NAMALWA (cell line): ENCODE measurements at places on chromosomes 1 and 21.

GRCh38 chr1:177811429-177811828 is 158.4 kb downstream of the SEC16B start:
- no peak for DNase-seq

DNA sequence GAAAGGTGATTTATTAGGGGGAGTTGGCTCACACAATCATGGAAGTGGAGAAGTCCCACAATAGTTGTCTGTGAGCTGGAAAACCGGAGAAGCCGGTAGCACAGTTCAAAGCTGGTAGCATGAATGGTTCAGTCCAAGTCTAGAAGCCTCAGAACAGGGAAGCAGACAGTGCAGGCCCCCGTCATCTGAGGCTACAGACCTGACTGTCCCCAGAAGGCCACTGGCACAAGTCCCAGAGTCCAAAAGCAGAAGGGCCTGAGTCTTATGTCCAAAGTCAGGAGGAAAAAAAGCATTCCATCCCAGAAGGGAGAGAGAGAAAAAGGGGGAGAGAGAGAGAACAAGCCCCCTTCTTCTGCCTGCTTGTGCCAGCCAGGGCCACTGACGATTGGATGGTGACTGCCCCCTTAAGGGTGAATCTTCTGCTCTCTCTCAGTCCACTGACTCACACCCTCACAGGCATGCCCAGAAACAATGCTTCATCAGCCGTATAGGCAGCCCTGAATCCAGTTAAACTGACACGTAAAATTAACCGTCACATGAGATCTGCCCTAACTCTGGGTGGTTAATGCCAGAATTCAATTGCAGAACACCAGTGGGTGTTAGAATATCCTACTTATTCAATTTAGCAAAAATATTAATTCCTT is 49.3 kb upstream of the POU2F1 start:
- no peak for DNase-seq

GRCh38 chr1:78250201-78250600 is 204.4 kb downstream of the GIPC2 start:
- no peak for DNase-seq

GRCh38 chr1:224458996-224459395 is 24.4 kb upstream of the WDR26 start:
- DNase-seq: no peak

DNA sequence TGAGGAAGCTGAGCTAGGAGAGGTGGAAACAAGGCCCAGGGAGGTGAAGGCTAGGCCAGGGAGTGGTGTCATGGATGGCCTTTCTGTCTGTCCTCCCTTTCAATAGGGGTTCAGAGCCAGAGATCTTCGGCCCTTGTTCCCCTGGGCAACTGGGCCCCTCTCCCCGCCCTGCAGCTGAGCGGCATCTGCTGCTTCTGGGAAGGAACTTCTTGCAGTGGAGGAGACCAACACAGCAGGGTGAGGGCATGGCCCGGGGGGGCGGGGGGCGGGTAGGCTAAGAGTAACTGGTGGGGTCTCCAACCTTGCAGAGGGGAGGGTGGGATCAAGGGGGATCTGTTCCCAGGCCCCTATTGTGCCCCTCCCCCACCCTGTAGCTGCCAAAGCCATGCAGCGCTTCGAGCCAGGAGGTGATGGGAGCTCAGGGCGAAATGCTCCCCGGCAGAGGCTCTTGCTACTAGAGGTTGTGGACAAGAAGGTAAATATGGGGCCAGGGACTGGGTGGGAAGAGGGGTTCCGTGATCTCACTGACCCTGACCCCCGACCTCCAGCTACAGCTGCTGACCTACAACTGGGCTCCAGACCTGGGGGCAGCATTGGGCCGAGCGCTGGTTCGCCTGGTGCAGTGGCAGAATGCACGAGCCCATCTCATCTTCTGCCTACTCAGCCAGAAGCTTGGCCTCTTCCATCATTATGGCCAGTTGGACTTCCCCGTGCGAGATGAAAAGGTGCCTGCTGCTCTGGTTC is 11.7 kb downstream of the HYI start:
- no peak for DNase-seq

DNA sequence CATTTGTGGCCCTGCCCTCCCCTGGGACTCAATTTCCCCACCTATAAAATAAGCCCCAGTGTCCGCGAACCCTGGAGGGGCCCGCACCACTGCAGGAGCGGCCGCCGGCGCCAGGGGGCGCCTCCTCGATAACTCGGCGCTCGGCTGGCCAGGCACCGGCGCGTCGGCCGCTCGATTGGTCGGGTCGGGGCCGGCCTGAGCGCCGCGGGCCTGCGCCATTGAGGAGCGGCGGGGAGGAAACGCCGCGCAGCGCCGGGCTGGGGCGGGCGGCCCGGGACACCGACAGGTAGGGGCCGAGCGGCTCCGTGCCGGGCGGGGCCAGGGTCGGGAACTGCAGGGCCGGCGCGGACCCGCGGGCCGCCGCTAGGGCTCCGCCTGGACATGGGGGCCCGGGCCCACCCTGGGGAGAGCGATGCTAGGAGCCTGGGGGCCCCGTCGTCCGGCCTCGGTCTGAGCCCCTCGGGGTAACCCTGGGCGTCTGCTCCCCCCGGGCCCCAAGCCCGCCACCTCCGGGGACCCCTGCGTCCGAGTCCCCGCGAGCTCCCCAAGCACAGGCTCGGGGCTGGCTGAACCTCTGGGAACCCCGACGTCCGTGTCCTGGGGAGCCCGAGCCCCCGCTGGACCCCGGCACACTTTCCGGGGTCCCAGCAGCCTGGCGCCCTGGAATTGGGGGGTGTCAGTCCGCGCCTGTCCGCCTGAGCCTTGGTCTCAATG is at the start of gene VPS13D:
Gene VPS13D (plus strand): TSS at position 196 of the 714 bp plus-strand sequence. CDS start 4,237 bp downstream, outside the sequence.
- DNase-seq: peak; percentile 92

DNA sequence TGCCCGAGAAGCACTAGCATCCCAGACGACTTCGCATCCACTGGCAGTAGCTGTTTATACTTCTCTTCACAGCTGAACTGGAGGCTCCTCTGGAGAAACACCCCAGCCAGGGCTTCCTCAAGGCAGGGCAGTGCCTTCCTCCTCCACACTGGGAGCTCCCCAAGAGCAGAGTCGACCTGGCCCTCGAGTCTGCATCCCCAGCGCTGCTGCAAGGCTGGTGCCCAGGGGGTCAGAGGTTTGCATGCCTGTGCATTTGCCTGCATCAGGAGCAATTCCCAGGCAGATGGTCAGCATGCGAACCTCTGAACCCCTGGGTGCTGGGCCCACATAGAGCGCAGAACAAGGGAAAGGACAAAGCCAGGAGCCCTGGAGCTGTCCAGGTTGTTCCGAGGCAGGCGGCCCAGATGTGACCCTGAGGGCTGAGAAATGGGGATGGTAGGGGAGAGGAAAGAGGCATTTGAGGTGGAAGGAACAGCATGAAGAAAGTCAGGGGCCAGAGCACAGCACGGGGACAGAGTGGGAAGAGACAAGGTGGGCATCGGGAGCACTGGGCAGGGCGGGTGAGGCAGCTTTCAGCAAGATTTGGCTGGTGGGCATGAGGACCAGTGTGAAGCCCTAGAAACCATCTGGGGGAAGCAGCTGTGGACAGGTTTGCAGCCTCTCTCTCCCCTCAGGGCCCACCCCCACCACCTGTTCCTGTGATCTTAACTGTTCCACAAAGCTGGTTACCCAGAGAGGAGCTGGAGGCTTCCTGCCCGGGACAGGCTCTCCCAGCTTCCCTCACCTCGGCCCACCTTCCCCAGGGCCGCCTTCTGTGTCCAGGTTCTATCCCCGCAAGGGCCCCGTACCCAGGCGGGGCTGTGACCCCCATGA is 6.4 kb upstream of the S100A8 start:
- no peak for DNase-seq

DNA sequence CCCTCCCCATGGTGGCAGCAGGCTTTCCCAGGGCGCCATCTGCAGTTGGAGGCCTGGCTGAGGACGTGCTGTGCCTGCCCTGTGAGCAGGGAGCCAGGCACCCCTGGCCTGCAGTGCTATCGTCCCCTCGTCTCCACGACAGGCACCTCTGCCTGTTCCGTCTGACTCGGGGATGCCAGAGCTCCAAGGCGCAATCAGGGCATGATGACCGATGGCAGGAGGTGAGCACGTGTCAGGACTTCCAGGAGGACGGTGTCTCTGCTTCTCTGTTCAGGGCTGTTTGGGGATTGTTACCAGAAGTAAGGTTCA is 125.2 kb downstream of the PCBP3 start:
- DNase-seq: peak; percentile 3

DNA sequence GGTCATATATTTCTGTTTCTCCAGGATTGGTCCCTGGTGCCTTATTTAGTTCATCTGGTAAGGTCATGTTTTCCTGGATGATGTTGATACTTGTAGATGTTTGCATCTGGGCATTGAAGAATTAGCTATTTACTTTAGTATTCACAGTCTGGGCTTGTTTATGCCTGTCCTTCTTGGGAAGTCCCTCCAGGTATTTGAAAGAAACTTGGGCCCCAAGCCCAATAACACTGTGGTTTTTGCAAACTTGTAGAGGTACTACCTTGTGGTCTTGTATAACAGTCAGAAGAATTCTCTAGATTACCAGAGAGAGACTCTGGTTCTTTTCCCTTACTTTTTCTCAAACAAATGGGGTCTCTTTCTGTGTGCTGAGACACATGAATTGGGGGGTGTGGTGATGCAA is 251.4 kb upstream of the B3GALT2 start:
- no peak for DNase-seq

- no peak for DNase-seq
Observed at GRCh38 chr1:63545780-63546179, 22.5 kb downstream of the EFCAB7 start.

DNA sequence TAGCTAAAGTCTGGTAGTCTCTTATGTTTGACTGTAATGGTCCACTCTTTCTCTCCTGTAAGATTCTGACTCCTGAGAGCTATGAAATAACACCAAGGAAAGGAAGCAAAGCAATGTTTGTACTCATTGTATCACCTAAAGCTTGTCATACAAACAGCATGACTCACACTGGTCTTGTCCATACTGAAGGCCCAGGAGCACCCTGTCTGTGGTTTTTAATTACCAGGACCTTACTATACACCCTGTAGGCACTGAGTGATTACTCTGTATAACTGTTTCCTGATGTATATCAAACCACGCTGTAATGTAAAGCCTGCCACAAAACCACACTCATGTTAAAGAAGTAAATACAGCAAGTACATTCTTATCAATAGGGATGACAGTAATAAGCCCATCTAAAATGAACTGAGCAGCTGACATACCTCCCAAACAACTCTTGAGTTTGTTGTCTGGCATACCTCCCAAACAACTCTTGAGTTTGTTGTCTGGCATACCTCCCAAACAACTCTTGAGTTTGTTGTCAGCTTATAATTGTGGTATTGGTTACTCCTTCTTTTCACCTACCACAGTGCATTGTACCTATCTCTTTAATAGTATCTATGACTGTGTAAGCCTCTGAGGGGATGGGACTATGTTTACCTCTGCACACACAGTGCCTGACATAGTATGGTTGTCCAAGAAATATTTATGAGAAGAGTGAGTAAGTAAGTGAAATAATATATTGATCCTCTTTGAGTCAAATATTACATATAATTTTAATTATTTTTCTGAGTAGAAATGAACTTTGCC is 11.6 kb upstream of the TNFSF18 start:
- DNase-seq: no peak

DNA sequence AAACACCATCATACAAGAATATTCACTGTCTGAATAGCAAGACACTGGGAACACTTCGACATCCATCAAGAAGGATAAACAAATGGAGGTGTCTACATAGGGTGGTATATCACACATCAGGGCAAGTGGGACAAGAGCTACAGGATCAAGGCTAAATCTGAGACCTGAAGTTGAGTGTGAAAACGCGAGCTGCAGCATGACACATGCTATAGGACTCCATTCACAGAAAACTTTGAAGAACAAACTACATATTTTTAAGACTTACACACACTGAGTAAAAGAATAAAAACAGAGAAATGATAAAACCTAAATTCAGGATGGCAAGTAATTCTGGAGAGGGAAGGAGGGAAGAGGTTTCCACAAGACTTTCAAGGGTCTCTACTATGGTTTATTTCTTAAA is 2.1 kb downstream of the TTC39A start:
- DNase-seq: no peak

GRCh38 chr1:36080236-36080635 is 3.7 kb upstream of the TEKT2 start:
- DNase-seq: no peak

DNA sequence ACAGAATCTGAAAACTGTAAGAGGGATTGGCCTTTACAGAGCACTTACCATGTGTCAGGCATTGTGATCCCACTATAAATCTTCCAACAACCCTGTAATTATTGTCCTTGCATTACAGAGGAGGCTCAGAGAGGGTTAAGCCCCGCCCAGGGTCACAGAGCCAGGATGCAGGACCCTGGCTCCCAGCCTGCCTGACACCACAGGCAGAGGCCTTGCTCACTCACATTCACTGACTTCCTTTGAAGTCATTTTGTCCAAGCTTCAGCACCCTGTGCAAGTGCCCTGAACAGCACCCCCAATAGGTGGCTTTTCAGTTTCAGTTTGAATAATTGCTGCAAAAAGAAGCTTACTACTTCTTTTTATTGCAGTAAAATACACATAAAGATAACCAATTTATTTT is 256.8 kb upstream of the NFIA start:
- peak; percentile 28 for DNase-seq

DNA sequence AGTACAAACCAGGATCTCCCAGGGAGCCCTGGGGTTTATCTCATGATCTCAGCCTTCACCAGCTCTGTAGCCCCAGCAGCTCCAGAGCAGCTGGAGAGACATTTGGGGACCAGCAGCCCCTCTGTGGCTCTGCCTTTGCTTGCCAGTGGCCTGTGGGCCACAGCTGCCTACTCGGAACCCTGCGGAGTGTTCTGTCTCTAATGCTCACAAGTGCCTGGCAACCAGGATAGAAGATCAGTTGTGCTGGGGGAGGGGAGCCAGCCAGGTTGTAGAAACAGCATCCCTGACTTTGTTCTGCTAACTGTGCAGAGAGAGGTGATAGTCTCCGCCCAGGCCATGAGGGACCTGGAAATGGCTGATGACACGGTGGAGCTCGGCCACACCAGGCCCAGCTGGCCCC is 50.9 kb upstream of the KCNJ15 start:
- no peak for DNase-seq

GRCh38 chr1:162144268-162144667 is 74.8 kb downstream of the NOS1AP start:
- DNase-seq: no peak
